Cerebellar cortex (tissue), 1 donor: ENCODE measurements at places on chromosomes 6 and 20.

DNA sequence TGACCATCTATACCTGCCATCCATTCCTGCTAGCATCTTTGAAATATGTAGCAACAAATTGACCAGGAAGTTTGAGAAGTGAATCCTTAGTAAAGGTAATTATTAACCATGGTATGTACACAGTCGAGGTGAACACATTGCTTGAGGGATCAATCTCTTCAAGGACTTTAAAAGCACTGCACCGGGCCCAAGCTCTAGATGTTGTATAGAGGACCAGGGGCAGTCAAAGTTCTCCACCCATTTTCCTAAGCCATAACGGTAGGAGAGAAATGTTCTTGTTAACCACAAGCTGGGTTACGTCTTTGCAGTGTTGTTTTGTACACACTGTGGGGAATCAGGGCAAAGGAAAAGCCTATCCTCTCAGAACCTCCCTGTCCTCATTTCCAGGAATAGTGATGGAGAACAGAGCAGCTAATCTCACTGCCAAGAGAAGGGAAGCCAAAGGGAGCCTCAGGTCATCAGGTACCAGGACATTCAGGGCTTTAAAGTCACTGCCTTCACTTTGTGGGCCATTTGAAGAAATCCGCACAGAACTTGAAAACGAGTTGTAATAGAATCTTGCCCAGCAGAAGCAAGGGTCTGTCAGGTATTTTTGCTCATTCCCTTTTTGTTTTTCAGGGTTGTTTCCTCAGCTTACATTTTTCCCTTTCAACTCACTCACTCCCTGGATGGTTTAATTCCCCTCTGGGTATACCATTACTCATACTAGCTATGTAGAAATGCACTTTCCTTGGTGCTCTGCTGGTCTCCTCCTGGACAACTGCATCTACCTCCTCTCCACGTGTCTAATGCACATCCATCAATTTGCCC, 5.3 kb upstream of the PM20D2 start:
- no peak for DNase-seq

- no peak for DNase-seq
Observed at GRCh38 chr6:165049362-165049761, 260.0 kb downstream of the C6orf118 start.

DNA sequence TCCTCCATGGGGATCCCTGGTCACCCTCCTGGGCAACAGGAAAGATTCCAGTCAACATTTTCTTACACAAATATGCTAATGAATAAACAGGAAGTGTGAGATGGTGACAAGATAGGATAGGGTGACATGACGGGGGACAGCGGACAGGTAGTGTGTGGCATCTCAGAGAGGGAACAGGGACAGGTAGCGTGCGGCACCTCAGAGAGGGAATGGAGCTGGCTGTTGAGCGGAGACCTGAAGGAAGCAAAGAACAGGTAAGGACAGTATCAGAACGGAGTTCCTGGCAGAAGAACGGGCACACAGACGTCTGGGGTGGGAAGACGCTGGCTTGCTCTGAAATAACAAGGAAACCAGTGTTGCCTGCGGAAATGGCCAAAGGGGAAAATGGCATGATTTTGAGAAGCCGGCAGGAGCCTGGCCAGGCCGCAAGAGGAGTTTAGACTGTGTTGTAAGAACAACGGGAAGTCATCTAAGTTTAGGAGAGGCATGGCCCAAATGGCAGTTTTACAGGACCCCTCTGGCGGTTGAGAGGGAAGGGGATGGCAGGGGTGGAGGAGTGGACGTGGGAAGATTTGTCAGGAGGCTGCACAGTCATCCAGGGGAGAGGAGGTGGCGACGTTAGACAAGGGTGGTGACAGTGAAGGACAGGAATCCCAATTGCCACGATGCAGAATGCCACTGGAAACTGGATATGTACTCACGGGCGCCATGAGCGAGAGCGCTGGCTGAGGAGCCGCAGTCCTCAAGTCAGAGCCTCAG, 111.6 kb downstream of the JPH2 start:
- no peak for DNase-seq

DNA sequence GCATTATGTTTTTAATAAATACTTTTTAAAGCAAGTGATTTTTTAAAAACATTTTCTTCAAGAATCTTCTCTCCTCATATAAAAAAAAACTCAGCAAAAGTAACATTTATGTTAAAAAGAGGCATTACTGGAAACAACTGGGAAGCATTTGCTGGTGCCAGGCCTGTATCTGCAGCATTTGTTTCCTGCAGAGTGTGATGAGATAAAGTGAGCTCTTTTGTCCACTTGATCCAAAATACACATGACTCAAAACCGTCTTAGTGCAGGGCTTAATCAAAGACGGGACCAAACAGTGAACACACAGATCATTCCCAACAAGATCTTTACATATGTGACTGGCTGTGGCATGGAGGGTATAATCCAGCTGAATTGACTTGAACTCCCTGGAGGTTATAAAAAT, 28.3 kb upstream of the RIPPLY2 start:
- DNase-seq, result no peak

DNA sequence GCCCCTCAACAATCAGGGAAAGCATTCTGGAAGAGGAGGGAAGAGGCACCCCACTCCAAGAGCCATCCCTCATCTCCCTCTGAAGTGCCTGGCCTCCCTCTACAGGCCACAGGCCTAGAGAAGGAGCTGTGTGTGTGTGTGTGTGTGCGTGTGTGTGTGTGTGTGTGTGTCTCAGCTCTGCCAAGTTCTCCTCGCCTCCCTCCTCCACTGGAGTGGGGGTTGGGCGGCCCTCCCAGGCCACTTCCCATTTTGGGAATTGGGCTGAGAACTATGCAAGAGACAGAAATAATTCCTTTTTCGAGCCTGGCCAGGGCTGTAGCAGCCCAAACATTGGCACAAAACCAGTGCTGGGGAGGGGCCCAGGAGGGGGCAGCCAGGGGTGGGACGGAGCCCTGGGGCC, 35.7 kb downstream of the KCNB1 start:
- no peak for DNase-seq

DNA sequence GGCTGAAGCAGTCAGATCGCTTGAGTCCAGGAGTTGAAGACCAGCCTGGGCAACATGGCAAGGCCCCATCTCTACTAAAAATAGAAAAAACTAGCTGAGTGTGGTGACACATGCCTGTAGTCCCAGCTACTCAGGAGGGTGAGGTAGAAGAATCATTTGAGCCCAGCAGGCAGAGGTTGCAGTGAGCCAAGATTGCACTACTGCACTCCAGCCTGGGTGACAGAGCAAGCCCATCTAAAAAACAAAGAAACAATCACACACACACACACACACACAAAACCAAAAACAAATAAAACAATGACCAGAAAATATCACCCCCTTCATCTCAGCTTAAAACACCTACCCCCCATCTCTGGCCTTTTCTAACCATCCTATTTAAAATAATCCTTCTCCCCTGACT, 68.0 kb downstream of the BTBD9 start:
- DNase-seq, result peak; percentile 18

GRCh38 chr6:110320307-110320706, 37.8 kb downstream of the METTL24 start:
- no peak for DNase-seq

DNA sequence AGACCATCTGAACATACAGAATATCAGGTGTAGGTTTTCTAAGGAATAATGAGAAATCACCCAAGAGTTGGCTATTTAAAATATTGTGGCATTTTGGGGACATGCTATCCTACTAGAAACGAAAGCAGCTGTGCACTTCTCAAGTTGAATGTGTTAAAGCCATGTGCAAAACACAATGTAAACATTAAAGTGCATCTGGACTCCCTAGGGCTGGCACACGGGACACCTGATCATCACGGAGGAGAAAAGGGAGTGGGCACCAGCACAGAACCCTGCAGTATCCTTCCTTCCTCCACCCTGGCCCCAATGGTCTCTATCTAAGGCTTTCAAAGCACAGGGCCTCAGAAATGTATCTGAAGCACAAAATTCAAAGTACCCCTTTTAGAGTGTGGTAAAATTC, 94.3 kb downstream of the INSM1 start:
- DNase-seq, result no peak

DNA sequence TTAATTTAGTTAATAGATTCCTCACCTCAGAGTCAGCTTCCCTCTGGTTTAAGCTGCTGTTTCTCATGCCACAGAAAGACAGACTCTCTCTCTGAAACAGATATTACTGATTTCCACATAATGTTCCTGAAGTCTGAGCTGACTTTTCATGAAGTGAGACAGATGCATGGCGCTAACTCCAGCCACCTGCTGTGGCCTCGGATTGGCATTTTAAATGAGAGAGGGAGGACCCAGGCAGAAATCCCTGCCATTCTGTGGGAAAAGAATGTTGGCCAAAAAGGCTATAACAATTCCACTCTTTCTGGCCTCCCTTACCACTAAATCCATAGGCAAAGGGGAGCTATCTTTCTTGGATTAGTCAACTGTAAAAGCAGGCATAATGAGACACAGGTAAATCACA, 354.1 kb upstream of the CDH4 start:
- no peak for DNase-seq

- DNase-seq, result no peak
Observed at GRCh38 chr6:5481750-5482149, 220.4 kb downstream of the FARS2 start.

DNA sequence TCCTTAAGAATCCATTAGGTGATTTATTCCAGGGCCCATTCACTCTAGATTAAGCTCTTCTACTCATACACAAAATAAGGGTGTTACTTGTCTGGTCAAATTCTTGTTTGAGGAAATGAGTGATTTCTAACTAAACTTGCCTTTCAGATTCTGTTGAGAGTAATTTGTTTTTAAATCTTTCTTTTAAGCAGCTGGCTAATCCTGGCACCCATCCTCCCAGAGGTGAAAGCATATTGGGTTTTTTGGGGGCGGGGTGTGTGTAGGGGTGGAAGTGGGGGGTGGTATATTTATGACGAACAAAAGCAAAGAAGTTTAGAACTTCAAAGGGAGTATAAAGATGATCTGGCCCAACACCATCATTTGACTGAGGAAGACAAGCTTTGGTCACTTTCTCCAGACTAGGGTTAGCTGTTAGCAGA, 94.7 kb downstream of the RTN4IP1 start:
- no peak for DNase-seq

DNA sequence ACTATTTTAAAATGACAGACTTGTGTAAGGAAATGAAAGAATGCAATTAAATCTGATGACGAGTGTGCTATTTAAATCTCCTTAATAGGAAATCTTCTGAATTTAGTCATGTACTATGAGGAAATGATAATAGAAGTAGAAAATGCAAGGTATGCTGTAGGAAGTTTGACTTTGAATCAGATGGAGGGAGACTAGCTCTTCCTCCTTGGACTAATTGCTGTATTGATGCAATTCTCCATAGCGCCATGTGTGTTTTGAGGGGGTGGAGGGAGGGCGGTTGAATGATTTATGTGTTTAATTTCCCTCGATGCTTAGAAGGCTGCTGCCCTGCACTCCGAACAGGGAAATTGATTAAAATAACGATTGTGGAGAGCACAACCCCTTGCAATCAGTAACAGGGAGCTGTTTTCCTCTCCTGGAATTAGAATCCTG, 214.4 kb upstream of the PRND start:
- DNase-seq, result no peak
